KG1 (cell line): ENCODE measurements at places on chromosomes 12 and 14.

GRCh38 chr14:52703225-52703624 is 3.8 kb upstream of the PSMC6 start:
- DNase-seq: no peak

DNA sequence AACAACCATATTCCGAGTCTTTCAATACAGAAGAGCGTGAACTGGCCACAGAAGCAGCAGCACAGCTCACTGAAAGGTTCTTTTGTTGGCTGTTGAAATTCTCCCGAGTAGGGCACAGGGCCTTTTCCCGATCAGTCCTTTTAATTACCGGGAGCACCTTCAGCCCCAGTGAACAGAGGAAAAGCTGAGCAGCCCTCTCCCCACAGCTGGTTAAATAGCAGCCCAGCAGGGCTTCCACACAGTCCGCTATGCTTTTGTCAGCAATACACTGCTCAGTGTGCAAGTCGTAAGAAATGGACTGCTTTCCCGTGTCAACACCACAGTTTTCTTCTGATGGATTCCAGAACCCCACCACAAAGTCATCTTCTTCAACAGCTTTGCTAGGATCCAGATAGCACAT is 61.3 kb downstream of the DICER1 start:
- DNase-seq: no peak

GRCh38 chr12:118750666-118751065 is 230.7 kb upstream of the SRRM4 start:
- no peak for DNase-seq

GRCh38 chr12:105748806-105749600 is 389.8 kb downstream of the NUAK1 start:
- DNase-seq: no peak

- no peak for DNase-seq
Measured at GRCh38 chr14:91383439-91383838, 34.2 kb downstream of the CCDC88C start.

DNA sequence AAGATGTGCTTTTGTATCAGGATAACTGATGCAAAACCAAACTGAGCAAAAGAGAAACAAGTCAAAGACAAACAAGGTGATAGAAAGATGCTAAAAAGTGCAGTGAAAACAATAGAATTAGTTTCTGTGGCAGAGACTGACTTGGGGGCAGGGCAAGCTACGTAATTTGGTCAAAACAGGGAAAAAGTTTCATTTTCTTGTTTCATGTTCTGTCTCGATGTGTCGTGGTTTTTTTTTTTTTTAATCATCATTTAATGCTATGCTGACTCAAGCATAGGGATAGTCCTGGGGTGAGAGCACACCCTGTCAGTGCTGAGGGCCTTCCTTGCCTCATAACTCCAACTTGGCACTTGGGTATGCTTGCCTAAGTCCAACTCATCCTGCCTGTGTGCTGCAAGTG is 144.1 kb upstream of the PTPRQ start:
- no peak for DNase-seq
